ENCODE measurements at places on chromosomes 6 and 20.

- DNase-seq: no peak
Observed at GRCh38 chr20:34996243-34997028, 40.8 kb downstream of the MYH7B start.

DNA sequence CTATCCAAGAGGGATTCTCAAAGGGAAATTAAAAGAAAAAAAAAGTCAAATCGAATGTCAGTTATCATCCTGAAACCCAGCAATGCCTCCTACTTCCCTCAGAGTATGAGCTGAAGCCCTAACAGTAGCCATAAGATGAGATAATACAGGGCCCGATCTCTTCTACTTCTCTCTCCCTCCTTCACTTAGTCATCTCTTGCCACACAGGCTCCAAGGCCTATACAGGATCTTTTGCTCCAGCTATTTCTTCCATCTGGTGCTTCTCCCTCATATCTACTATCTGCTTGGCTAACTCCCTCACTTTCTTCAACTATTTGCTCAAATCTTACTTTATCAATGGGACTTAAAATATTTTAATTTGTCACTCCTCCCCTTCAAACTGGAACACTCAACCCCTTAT, 215.3 kb downstream of the RNGTT start:
- no peak for DNase-seq

DNA sequence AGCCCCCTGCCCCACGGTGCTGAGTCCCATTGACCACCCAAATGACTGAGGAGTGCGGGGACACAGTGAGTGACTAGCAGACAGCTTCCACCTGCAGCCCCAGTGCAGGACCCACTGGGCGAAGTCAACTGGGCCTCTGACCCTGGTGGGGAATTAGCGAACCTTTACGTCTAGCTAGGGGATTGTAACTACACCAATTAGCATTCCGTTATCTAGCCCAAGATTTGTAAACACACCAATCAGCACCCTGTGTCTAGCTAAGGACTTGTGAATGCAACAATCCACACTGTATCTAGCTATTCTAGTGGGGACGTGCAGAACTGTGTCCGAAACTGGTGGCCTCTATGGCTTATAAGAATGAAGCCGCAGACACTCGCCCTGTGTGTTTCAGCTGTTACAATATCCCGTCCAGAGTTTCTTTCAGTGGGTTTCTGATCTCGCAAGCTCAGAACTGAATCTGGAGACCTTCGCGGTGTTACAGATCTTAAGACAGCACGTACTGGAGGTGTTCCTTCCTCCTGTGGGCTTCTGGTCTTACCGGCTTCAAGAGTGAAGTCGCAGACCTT, 21.1 kb upstream of the GMPR start:
- no peak for DNase-seq

- DNase-seq: no peak
Observed at GRCh38 chr6:28736121-28736520, 187.7 kb downstream of the TRIM27 start.

GRCh38 chr6:82467338-82467737, 103.7 kb downstream of the TPBG start:
- no peak for DNase-seq

DNA sequence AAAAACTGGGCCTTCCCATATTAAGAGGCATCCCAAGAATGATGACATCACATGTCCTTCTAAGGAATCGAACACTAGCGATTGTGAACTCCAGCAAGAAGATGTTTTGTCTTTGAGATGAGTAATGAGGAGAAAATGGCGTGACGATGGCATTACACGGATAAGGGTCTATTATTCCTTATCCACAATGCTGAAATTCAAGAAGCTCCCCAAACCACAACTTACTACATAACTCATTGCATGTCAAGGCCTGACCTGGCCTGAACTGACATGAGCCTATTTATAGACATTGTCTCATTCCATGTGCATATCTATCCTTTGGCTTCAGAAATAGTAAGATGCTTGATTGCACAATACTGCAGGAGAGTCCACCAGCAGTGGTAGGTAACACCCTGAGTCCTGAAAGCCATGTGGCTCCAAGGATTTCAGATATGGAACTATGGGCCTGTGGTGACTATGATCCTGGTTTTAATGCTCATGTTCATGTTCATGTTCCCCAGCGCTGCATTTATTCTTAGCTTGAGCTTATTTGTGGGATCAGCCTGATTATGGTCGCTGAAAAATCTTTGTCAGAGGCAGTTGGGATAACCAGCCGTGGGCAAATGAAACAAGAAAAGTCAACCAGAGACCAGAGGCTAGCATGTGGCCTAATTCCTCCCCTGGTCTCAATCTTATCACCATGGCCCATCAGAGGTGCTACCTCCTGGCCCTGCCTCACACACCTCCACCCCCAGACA, 183.2 kb upstream of the JARID2 start:
- no peak for DNase-seq

GRCh38 chr20:5448449-5449118, 131.8 kb upstream of the PROKR2 start:
- DNase-seq: no peak

DNA sequence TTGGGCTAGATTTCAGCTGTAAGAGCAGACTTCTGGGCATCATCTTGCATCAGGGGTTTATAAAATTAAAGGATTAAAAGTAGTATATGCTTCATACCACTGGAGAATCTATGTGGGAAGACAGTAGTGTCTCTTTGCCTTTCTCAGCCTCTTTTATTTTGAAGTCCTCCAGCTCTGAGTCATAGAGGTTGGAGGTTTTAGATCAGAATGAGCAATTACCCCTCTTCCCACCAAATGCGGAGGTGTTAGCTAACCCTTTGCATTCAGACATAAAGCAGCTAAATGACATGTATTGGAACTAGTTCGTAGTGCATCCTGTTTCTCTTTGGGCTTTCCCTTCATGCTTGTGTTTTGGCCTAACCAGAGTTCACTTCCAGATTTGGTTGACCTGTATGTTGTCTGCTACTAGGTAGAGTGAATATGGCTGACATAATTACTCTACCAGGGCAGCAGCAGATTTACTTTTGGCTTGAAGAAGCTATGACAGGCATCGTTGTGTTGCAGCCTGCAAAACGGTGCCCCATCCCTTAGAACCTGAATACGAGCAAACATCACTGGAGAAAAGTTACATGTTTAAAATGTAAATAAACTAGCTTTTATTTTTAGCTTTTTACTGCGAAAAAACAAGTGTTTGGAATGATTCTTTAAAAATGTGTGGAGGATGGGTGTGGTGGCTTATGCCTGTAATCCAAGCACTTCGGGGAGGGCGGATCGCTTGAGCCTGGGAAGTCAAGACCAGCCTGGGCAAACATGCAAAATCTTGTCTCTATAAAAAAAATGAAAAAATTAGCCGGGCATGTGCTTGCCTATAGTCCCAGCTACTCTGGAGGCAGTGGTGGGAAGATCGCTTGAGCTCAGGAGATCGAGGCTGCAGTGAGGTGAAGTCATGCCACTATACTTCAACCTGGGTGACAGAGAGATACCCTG, 82.2 kb downstream of the MYO6 start:
- no peak for DNase-seq

- DNase-seq: no peak
Observed at GRCh38 chr6:170362121-170362520, 55.6 kb downstream of the FAM120B start.

GRCh38 chr6:44452725-44453124, 65.2 kb downstream of the CDC5L start:
- no peak for DNase-seq

DNA sequence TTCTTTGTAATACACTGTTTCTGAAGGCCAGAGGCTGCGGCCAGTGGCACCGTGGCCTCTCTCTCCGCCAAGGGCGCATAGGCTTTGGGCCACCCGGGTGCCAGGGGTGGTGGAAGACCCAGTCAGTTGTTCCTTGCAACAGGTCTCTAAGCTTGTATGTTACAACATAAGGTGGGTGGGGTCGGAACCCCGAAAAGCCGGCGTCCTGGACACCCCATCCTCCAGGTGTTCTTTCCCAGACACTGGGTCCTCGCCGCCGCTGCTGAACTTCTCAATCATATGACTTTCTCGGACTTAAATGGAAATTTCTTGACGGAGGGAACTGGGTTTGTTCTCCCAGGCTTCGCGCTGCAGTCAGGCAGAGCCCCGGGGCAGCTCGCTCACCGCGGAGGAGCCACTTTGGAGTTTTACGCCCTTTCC, 983 bp upstream of the KCNQ5 start:
- DNase-seq: no peak

GRCh38 chr6:149157126-149157525, 160.4 kb upstream of the TAB2 start:
- DNase-seq: no peak

DNA sequence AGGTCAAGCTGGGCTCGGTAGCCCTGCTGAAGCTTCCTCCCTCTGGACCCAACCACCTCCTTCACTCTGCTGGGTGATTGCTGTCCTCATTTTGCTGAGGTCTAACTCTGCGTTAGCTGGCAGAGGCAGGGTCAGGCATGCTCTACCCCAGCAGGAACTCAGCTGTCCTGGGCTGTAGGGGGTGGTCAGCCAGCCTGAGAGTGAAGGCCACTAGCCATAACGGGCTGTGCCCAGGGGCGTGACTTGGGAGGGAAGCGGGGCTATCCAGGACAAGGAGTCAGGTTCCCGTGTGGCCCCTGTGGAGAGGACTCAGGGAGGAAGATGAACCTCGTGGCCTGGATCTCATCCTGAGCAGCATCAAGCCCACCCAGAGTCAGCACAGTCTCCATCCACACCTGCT, 761 bp downstream of the CST5 start:
- DNase-seq: no peak

DNA sequence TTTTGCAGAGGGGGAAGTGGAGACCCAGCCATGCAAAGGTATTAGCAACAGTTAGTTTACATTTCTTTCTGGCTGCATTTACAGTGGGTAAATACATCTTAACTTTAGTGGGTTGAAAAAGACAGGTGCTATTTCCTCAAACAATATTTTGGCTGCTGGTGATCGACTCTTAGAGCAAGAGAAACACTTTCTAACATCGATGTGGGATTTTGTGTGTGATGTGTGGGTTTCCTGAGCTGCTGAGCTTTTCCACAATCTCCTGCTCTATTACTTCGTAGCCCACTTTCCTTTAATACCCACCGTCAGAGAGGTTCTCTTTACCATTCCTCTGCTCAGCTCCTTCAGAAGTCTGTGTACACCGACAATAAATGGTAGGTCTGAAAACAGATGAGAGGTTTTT, 339.0 kb downstream of the NRN1 start:
- no peak for DNase-seq

DNA sequence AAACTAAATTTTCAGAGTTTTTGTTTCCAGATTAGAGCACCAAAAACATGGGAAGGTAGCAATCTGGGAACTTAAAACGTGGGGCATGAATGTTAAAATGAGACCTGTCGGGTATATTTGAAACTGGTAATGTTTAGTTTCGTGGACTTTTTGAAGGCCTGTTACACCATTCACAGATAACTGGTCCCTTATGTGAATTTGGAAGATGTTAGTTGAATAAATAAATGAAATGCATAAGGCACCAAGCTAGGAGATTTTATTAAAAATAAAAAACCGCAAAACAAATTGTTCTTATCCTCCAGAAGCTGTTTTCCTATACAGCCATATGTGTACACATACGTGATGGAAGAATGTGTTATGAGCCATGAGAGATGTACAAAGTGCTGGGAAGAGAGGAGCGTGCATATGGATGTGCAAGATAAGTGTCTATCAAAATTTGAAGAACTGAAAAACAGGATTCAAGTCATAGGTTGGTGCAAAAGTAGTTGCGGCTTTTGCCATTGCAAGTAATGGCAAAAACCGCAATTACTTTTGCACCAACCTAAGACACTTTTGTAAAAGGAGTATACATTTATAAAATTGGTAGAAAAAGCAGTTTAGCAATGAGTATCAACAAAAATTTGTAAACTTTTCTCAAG, 700 bp upstream of the MCUR1 start:
- no peak for DNase-seq

- no peak for DNase-seq
Observed at GRCh38 chr6:90003069-90003795, 109.0 kb downstream of the GJA10 start.

DNA sequence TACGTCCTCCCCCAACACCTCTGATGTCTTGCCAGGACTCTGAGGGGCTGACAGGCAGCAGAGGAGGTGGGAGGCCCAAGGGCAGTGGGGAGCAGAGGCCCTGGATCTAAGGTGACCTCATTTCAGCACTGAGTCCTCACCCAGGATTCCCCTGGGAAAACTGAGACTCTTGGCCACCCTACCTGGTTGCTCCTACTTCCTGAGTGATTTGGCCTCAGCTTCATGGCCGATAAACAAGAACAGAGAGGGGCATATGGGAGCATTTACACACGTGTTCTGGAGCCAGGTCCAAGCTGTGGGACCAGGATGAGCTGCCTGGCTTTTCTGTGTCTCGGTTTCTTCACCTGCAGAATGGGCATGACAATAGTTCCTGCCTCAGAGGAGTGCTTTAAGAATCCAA, 133.8 kb downstream of the ANKRD60 start:
- DNase-seq: no peak

GRCh38 chr20:51678026-51678697, 90.0 kb downstream of the ATP9A start:
- DNase-seq: no peak

- no peak for DNase-seq
Observed at GRCh38 chr6:159193923-159194322, 24.7 kb downstream of the FNDC1 start.

DNA sequence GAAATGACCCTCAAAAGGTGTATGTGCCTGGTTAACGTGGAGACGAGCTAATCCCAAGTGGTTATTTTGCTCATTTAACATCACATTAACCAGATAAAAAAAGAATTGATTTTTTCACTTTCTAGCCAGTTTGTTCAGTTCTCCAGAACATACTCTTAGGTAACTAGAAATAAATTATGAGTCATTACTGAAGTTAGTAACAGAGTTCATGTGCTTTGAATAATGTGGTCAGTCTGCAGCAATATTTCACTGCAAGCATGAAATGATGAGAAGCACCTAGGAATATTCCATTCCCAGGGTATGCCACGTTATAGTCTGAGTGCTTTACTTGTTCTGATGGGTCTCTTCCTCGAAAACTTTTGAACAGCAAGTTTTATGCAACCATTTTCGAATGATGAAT, 138.3 kb upstream of the INSM1 start:
- DNase-seq: no peak

- DNase-seq: no peak
Observed at GRCh38 chr6:143295932-143296331, 154.6 kb downstream of the ADAT2 start.

- no peak for DNase-seq
Observed at GRCh38 chr6:18613319-18613925, 226.3 kb downstream of the RNF144B start.

DNA sequence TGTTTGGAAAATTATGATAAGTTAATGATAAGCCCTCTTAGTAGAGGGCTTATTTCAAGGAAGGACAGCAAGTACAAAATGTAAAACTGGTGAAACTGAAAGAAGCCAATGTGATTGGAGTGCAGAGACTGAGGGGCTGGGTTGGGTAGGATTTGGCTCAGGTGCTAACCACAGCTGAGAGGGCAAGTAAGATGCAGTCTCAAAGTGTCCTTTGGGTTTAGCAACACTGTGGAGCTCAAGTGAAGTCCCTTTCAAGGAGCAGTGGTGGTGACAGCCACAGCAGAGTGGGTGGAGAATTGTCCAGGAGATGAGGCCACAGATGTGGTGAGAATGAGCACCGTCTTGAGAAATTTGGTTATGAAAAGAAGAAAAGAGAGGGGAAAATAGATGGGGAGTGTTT, 181.4 kb downstream of the AKAP7 start:
- no peak for DNase-seq

All from upper lobe of right lung (tissue), 1 donor.